ENCODE measurements at places on chromosomes 3 and 15.

DNA sequence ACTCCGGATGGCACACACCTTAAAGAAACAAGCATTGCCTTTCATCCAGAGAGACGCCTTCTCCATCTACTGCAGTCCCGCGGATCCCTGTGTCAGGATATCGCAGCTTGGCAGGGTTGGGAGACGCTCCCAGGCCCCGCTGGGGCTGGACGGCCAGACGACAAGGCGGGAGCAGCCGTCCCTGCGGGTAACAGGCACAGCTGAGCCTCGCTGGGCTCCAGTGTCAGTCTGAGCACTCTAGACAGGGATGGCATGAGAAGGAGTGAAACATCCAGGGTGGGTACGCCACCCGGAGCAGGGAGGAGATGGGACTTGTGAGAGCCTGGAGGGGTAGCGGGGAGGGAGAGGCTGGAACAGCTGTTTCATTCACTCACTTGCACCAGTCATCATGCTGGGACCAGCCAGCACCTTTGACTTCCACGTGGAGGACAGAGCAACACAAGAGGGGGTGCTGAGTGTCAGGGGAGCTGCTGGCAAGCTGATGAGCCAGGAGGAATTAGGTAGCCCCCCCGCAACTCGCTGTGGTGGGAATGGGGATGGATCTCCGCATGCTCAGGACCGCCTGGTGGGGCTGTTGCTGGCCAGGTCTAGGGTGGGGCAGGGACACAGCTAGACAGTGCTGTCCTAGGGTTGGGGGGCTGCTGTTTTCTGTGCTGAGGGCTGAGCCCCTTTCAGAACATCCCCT, 31.6 kb upstream of the SNRPA1 start:
- DNase-seq, result no peak

GRCh38 chr3:118884748-118885206, 149.9 kb downstream of the IGSF11 start:
- DNase-seq, result peak; percentile 71

- no peak for DNase-seq
Observed at GRCh38 chr3:105065895-105066839, 300.5 kb upstream of the ALCAM start.

GRCh38 chr3:150346981-150347863, 60.9 kb upstream of the TSC22D2 start:
- no peak for DNase-seq

- DNase-seq, result no peak
Observed at GRCh38 chr15:72889545-72889944, 106.0 kb upstream of the ADPGK start.

DNA sequence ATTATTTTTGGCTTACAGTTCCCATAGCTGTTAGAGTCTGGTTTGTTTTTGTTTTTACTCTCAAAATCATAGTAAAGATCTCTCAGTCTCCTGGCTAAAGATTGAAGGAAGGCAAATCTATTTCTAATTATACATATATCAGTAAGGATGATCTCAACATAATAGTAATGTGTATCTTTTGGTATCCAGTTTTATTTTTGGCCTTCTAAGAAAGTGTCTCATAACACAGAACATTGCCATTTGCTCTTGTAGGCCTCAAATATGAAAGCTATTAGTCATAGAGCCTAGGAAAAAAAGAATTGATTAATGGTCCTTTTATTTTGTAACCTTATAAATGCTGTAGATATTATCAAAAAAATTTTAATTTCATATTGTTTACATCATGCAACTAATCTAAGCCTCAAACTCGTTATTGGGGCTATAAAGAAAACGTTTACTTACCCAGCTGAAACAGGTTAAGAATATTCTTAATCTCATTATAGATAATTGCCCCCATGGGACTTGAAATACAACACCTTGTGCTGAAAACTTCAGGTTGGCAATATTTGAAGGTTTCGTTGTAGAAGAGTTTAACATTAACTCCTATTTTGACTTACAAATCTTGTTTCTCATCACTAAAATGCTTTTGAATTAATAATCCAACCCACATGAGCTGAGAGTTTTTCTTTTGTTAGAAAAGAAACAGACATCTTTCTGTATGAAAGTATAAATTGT, 16.7 kb downstream of the FBXO45 start:
- no peak for DNase-seq

DNA sequence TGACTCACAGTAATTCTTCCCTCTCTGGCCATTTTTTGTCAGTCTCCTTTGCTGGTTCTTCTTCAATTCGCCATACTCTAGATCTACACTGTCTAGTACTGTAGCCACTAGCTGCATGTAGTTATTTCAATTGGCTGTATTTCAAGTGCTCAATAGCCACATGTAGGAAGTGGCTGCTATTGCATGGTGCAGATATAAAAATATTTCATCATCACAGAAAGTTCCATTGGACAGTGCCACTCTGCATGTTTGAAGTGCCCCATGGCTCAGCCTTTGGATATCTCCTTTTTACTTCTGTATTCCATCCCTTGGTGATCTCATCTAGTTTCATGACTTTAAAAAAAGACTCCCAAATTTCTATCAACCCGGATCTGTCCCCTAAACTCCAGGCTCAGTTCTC, 22.1 kb downstream of the PPP2R3A start:
- DNase-seq, result no peak

DNA sequence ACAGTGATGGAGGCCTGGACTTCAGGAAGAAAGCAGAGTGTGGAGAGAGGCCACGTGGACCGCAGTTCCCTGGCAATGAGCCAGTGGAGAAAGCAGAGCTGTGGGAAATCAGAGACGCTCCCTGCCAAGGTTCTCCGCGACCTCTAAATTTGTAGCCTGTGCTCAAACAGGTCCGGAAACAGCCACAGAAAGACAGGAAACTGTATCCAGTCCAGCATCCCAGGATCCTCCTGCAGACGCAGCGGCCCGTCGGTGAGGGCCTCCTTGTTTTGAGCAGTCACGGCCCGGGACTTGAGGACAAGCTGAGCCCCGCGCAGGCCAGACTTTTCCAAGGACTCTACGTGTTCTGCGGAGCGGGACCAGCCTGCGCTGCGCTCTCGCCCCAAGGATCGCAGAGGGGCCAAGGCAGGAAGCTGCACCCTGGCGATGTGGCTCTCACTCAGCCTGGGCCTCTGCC, 22.3 kb downstream of the RPSA start:
- DNase-seq, result no peak

GRCh38 chr15:19973718-19974117, 567.9 kb downstream of the GOLGA6L6 start:
- no peak for DNase-seq

GRCh38 chr3:14279626-14280061, 101.0 kb downstream of the LSM3 start:
- DNase-seq, result no peak

DNA sequence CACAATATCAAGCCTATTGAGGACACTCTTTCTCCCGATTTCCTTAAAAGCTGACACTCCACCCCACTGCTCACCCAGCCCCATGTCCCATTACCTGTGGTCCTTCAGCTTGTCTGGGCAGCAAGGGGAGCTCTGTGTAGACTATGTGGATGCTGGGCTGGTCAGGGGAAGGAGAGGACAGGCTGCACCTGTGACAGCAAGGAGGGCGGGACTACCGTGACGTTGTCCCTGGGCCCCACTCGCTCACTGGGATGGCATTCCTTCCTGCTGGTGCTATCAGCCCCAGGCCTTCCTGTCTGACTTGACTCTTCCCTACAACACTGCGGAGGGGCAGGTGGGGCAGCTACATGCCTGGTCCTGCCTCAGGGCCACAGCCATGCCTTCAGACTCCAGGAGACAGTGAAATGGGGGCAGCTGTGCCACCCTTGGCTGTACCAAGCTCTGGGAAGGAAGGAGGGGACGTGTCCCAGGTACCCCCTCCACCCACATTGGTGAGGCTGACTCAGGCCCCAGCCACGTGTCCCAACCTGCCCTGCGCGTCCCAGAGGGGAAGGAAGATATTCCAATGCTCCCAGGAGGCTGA, at the start of gene TMEM40:
TSS of gene TMEM40 (minus strand) at position 163 of the 583 bp plus-strand sequence. CDS start 9,427 bp downstream, outside the sequence.
- no peak for DNase-seq

DNA sequence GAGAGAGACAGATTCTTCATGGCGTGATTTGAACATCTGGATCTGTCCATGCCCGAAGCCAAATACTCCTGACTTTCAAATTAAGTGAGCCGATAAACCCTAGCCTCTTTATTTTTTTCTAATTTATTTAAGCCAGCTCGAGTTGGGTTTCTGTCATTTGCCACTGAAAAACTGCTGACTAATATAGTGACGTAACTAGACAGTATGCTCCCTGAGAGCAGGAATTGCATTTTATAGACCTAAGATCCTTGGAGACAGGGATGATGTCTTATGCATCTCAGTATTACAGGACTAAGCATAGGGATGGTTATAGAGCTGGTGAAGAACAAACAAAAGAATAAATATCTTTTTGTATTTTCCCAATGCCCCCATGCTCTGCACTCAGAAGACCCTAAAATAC, 4.6 kb downstream of the LHFPL4 start:
- DNase-seq, result no peak

GRCh38 chr15:89244574-89244903, 760 bp downstream of the FANCI start:
- DNase-seq, result no peak

DNA sequence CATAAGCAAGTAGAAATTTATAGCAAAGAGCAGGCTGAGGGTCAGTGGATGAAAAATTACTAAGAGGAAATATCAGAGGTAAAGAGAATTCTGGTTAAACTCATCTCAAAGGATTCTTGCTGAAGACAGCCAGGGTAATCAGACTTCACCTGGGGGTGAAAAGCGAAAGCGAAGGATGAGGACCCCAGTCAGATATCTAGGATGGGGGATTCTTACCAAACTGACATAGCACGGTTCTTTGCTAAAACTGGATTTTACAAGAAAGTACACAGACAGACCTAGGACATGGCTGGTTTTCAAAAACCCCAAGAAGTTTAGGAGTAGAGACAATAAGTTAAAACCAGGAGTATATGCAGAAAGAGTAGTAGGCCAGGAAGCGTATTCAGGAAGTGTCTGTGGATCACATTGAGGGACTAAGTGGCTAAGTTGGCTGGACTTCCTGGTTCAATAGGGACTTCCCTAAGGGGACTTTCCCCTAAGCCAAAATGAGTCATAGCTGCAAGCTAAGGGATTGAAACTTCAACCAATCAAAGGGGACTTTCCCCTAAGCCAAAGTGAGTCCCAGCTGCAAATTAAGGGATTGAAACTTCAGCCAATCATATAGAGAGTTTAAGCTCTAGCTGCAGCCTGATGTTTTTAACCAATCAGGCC, 2.4 kb upstream of the CFAP91 start:
- DNase-seq, result no peak

GRCh38 chr3:145943952-145944351, 217.0 kb downstream of the PLOD2 start:
- DNase-seq, result no peak

GRCh38 chr3:41808618-41809017, 153.3 kb downstream of the ULK4 start:
- DNase-seq, result no peak

DNA sequence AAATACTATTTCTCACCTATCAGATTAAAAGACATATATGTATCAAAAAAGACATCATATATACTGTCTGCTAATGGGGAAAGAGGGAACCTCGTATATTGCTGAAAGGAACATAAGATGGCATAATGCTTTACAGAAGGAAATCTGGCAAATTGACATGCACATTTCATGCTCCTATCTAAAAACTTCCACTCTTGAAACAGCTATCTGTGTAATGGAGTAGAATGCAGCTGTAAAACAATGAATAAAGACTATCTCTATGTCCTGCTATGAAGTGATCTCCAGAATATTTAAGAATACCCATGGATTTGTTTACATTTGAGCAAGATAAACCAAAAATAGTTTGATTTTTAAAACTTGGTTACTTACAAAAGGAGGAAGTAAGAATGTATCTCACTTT, 107.4 kb downstream of the TBL1XR1 start:
- no peak for DNase-seq

DNA sequence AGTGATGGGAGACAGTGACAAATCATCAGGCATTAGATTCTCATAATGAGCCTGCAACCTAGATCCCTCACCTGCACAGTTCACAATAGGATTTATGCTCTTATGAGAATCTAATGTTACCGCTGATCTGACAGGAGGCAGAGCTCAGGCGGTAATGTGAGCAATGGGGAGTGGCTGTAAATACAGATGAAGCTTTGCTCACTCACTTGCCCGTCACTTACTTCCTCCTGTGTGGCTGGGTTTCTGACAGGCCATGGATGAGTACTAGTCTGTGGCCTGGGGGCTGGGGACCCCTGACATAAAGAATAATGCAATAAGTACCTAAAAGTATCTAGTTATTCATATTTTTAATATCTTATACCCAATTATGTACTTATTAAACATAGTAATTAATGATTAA, 15.6 kb downstream of the IQCB1 start:
- no peak for DNase-seq

Measured in right lobe of liver (tissue), 6 donors.